ENCODE measurements at places on chromosomes 13 and 19. TPM values are rescaled to one million over a fixed set of nuclear protein-coding genes. Genes with fewer than 3 reads are reported as not detected.

AMH gene
- total RNA-seq = 70.2 TPM

ZNF225 gene
- 3.9 TPM for total RNA-seq

SACS gene
- total RNA-seq = 47.8 TPM

FFAR2 gene
- not detected for total RNA-seq

WDR88 gene
- total RNA-seq = not detected

ZNF222 gene
- total RNA-seq = 6.6 TPM

TMEM150B gene
- not detected for total RNA-seq

ZNF304 gene
- total RNA-seq = 13.5 TPM

FXYD1 gene
- total RNA-seq = 6.8 TPM

HNRNPM gene
- total RNA-seq = 468 TPM

ZSWIM4 gene
- 50.7 TPM for total RNA-seq

IGFL1 gene
- not detected for total RNA-seq

MEX3D gene
- total RNA-seq = 70.4 TPM

KIR2DL3 gene
- not detected for total RNA-seq
